ENCODE measurements at places on chromosomes 2 and 18.

- DNase-seq: no peak
These were observed 148.9 kb upstream of the TNP1 start for GRCh38 chr2:217008794-217009193.

DNA sequence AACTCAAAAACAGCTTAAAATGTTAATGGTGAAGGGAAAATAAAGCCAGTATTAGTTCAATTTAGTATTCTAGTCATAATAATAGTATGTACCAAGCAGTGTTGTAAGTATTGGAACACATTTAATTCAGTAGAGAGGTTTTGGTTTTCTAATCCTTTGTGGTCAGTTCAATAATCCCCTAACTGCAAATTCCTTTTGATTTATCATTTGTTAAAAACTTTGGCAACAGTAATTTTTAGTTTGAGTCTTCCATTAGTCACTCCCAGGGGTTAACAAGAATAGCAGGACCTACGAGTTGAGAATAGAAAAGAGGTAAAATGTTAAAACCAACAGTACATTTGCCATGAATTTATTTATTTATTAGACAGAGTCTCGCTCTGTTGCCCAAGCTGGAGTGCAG, 10.7 kb downstream of the MRPL44 start:
- DNase-seq: no peak

GRCh38 chr18:47323158-47323557, 71.7 kb upstream of the SKOR2 start:
- no peak for DNase-seq

DNA sequence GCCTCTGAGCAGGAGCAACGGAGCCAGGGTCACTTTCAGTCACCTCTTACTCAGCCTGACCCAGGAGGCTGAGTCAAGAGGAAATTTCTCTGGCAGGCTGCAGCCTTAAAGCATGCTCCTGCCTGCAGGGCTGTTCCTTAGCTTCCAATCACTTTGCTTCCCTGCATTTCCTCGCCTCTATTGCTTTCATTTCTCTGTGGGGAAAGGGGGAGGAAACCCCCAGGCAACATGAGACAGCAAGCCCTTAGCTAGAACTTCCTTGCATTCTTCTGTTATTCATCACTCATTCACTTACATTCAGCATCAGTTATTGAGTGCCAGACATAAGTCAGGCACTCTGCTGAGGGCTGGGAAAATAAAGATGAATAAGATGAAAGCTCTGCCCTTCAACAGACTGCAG, 13.0 kb downstream of the XDH start:
- no peak for DNase-seq

DNA sequence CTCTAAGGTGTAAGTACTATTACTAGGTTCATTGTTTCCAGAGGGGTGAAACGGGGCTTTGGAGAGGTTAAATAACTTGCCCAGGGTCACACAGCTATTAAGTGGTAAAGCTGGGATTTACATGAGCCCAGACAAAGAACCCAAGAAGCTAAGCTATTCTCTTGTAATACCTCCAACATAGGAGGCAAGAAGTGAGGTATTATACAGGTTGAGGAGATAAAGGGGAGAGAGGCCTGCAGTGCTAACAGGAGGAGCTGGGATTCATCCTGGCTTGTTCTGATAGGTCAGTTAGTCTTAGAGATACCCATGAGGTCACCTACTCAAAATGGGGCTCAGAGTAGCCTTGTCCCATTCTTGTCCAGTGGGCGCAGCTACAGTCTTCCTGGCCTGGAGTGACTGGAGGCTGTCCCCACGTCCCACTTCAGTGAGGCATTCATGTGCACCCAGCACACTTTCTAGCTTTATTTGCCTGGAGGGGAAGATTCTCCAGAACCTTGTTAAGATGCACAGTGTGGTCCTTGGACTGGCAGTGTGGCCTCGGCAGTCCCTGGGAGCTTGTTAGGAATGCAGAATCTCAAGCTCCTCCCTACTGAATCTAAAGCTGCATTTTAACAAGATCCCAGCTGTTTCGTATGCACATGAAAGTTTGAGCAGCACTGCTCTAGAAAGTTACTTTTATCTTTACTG, 63.5 kb downstream of the MEIS1 start:
- DNase-seq: no peak

GRCh38 chr2:46174345-46175170, 122.6 kb upstream of the EPAS1 start:
- DNase-seq: no peak

- DNase-seq: no peak
These were observed 74.6 kb upstream of the UBXN4 start for GRCh38 chr2:135667045-135667444.

- DNase-seq: no peak
These were observed 92.3 kb upstream of the TANK start for GRCh38 chr2:161067846-161068350.

GRCh38 chr18:61943175-61943964, 50.6 kb upstream of the RNF152 start:
- DNase-seq: no peak

- no peak for DNase-seq
These were observed 51.3 kb upstream of the EPAS1 start for GRCh38 chr2:46245869-46246268.

GRCh38 chr2:18522484-18523146, 37.8 kb downstream of the RDH14 start:
- no peak for DNase-seq

GRCh38 chr2:54189539-54189938, 66.5 kb downstream of the TSPYL6 start:
- DNase-seq: no peak

- no peak for DNase-seq
These were observed 27.0 kb upstream of the HK2 start for GRCh38 chr2:74806920-74807319.

DNA sequence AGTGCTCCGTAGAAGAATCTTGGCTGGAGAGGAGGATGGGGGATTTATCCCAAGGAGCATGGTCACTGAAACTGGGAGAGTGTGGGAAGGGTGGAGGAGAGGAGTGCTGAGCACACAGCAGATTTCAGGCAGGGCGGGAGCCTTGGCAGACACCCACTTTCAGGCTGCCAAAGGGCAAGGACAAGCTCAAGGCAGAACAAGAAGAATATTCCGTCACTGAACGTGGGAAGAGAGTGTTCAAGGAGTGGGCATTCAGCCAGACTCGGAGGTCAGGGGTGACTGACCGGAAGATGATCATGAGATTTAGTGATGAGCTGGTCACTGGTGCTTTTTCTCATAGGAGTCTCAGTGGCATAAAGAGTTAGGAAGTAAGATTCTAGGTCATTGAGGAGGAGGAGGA, 136.2 kb upstream of the RASGRP3 start:
- no peak for DNase-seq

DNA sequence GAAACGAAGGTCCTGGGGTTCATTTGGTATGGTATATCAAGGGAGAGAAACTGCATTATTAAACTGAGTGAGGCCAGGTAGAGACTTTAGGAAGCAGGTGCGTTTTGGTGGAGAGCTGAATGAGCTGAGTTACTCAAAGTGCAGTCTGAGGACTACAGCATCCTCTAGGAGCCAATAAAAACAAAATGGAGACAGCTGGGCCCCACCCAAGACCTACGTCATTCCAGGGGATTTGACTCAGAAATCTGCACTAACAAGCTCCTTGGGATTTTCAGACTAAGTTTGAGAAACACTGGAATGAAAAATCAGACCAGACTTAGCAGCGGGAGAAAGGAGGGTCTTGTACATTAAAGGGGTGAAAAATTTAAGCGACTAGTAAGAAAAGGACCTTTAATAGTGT, 131.5 kb downstream of the UXS1 start:
- DNase-seq: no peak

Data from central memory CD8-positive, alpha-beta T cell (primary cell).